ENCODE measurements at places on chromosomes 7 and 10.

DNA sequence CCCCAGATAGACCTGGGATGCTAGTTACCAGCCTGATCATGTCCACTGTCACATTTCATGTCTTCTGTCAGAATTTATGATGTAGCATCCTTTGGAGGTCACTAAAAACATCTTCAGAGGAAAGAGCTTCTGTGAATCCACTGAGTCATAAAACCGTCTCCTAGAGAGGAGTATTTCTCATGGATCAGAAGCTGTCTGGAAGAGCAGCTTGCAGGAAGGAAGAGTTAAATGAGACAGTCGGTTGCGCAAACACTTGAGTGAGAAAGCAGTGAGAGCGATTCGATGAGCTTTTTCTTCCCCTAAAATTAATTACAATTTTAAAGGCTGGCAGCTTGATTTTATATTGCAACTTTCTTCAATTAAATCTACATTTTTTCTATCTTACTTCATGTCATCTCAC, 47.2 kb upstream of the WDR11 start:
- no peak for DNase-seq

- DNase-seq = peak; percentile 66
Measured at GRCh38 chr7:111486472-111487142, 75.7 kb downstream of the IMMP2L start.

- peak; percentile 2 for DNase-seq
Measured at GRCh38 chr10:132265890-132266496, 41.8 kb downstream of the STK32C start.

GRCh38 chr7:25187932-25188331, 40.4 kb downstream of the NPVF start:
- DNase-seq = no peak

DNA sequence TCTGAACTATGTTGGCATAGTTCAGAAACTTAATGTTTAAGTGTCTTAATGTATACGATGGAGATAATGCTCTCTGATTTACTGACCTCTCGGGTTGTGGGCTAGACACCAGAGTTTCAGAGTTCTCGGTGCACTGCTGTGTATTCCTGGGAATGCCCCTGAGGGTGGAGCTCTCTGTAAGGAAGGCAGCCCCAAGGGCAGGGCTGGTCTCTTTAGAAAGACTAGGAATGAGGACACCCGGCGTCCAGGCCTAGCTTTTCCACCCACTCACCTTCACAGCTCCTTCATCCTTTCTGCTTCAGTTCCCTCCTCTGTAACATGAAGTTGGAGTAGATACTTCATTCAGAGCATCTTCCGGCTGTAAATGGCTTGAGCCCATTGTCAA, 536.6 kb upstream of the GALNT17 start:
- DNase-seq = no peak

DNA sequence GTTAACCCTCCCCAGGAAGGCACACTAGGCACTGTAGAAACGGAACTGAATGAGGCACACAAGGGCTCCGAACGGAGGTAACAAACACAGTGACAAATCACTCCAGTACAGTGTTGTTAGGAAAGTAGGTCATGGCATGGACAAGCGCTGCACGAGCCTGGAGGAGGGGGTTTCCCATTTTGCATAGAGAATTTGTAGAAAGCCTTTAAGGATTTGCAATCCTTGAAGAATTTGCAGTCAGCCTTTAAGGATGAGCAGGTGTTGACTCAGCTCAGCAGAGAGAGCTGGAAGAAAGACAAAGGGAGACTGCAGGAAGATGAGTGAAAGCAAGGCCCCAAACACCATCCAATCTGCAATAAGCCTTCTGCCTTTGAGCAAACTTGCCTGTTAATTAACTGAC, 51.1 kb upstream of the PPP1R3C start:
- DNase-seq = peak; percentile 79

DNA sequence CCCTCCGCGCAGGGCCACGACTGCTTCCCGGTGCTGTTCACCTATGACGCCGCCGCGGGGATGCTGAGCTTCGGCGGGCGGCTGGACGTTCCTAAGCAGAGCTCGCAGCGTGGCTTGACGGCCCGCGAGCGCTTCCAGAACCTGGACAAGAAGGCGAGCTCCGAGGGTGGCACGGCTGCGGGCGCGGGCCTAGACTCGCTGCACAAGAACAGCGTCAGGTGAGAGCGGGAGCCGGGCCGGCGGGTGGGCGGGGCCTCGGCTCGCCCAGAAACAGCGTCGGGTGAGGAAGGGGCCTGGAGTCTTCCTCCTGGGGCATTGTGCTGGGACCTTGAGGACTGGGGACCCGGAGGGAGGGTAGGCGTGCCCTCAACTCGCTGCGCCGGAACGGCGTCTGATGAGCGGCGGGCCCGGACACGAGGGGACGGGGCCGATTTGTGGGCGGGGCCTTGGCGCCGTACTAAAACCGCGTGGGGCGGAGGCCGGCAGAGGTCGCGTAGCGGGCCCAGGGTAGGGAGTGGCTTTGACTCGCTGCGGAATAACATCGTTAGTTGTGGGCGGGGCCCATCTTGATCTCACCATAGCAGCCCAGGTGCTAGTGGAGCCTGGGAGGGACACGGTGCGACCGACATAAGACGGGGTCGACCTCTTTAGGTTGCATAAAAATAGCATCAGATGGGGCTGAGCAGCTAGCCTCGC, 15.6 kb downstream of the PDAP1 start:
- no peak for DNase-seq

All from fibroblast of skin of scalp (primary cell).